Stimulated activated CD8-positive, alpha-beta memory T cell treated with anti-CD3 and anti-CD28 coated beads, Interleukin-15, amount 100 ng/mL, for 1 hour (primary cell): ENCODE measurements at places on chromosomes 3 and 15.

GRCh38 chr3:135263331-135263730, 468.3 kb downstream of the EPHB1 start:
- no peak for DNase-seq

- DNase-seq: no peak
Measured at GRCh38 chr3:46868948-46869347, 5.7 kb upstream of the MYL3 start.

DNA sequence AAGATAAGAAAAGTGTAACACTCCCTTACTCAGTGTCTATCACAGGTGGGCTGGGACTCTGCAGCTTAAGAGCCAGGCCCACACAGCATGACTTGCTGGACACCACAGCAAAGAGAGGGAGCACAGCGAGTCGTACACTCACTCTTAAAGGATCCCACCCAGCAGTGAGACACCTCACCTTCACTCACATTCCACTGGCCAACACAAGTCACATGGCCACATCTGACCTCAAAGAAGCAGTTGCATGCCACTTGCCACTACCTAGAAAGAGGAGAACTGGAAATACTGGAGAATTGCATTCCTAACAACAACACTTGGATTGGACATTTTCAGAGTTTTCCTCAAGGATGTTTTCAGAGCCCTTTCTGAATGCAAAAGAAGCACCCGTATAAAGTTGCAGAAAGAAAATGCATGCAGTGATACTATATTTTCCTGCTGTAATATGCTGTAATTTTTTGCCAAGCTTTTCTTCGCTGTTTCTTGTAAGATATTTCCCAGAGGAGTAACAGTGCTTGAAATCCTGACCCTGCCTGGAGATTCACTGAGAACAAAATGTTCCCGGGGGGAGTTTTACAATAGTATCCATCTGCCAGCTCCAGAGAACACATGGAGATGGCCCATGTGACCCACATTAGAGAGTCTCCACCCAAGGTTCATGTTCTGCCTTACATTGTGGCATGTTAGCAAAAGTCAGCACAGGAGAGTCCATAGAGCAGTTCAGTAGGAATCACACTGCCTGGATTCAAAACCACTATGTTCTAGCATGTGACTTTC, 42.2 kb downstream of the TRIM42 start:
- DNase-seq: no peak

GRCh38 chr3:51257870-51258269, 127.2 kb upstream of the MANF start:
- DNase-seq: no peak

GRCh38 chr3:194928831-194929577, 243.3 kb downstream of the FAM43A start:
- no peak for DNase-seq

DNA sequence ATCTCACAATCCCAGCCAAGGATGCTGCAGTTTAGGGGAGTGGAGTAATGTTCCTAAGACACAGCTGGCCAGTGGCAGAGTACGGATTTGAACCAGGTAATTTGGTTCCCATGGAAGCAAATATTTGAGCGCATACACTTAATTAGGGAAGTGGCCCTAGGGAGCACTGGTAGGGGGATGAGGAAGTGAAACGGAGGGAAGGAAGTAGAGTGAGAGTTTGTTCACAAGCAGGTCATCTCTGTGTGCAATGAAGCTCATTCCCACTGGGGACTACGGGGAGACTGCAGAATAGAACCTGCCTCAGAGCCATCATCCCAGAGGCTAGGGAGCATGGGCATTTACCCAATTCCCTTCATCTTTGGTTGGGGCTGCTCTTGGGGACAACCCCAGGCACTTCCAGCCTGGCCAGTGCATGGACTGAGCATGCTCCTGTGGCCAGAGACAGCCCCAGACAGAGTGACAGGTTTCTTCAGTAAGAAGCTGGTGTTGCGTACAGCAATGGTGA, 317.2 kb upstream of the PROK2 start:
- DNase-seq: no peak
